IMR-90 (cell line): ENCODE measurements at places on chromosomes 6 and 20. TPM values are rescaled to one million over a fixed set of nuclear protein-coding genes. Genes with fewer than 3 reads are reported as not detected.

DNA sequence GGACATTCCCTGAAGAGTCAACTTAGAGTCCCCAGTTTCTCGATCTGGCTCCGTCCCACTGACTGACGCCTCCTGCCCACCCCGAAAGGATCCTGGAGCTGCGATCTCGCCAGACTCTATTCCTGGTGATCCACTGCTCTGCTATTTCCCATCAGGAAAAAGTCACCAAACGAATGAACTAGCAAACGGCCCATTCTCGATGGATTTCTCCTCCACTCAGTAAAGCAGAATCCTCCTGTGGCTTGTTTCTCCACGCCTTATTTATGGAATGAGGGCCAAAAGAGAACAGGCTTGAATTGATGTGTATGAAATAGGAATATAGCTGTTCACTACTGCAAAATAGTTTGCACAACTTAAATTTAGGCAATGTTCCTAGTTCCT, 5.4 kb downstream of the NKX2-4 start:
- no peak for DNase-seq

MTFR2 gene
- 0.72 and 1.9 TPM in 2 replicates for total RNA-seq

GRCh38 chr6:25700761-25701160, 48.7 kb downstream of the SCGN start:
- DNase-seq = no peak

GRCh38 chr20:12130781-12131180, 213.1 kb downstream of the BTBD3 start:
- DNase-seq = no peak

PHACTR1 gene
- total RNA-seq = not detected in 2 replicates

LHFPL5 gene
- total RNA-seq = not detected in 2 replicates

CDH26 gene
- not detected in 2 replicates for total RNA-seq

RSPO4 gene
- total RNA-seq = not detected in 2 replicates

GRCh38 chr6:163324688-163325389, 89.7 kb upstream of the QKI start:
- DNase-seq = peak; percentile 8

PDSS2 gene
- total RNA-seq = 8.6 and 8.9 TPM in 2 replicates

- peak; percentile 63 for DNase-seq
Observed at GRCh38 chr6:42898891-42899361, 16.9 kb upstream of the PTCRA start.

SFT2D1 gene
- 10.2 and 31.9 TPM in 2 replicates for total RNA-seq
